ENCODE measurements at places on chromosomes 2 and 18. TPM values are rescaled to one million over a fixed set of nuclear protein-coding genes. Genes with fewer than 3 reads are reported as not detected.

GRCh38 chr2:158095912-158096311 is 5.8 kb upstream of the UPP2 start:
- no peak for DNase-seq

DNA sequence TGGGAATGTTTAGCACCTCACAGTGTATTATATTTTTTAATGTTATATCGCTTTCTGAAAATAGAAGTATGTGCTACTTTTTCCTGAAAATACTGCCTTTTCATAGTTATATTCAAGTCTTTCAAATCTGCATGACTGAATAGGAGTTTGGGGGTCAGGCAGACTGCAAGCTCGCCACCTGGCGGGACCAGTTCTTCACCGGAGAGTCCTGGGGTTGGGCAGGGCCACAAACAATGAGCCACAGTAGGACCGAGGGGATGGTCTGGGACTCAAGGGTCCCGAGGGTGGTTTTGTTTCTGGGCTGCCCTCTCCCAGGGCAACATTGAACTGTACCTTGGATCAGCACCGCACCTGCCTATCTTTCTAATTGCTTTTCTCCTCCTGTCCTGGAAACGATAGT is 70.6 kb downstream of the VWA3B start:
- DNase-seq, result no peak

DNA sequence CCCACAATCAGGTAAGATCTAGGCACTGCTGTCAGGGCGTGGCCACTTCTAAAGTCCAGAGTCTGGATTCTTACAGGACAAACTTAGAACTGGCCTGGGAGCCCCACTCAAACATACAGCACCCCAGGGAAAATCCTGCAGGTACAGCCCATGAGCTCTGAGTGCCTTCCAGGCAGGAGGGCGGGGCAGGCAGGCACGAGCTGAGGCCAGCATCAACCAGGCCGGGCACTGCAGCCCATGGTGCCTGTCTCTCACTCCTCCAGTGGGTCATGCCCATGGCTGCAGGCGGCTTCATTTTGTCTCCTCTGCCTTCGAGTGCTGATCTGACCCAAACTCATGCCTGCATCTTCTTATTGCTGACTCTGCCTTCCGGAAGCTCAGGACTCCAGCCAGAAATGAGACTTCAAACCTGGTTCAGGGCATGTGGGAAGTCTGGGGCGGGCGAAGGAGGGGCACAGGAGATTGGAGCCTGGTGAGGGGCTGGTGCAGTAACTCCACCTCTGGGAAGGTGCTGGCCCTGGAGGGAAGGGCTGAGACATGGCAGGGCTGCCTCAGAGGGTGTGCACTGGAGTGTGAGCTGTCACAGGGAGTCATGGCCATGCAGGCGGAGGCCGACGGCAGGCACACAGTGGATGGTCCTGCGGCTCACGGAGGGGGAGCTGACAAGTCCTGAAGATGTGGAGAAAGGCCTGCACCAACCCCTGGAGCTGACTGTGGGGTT is 40.5 kb downstream of the HS6ST1 start:
- peak; percentile 42 for DNase-seq

DNA sequence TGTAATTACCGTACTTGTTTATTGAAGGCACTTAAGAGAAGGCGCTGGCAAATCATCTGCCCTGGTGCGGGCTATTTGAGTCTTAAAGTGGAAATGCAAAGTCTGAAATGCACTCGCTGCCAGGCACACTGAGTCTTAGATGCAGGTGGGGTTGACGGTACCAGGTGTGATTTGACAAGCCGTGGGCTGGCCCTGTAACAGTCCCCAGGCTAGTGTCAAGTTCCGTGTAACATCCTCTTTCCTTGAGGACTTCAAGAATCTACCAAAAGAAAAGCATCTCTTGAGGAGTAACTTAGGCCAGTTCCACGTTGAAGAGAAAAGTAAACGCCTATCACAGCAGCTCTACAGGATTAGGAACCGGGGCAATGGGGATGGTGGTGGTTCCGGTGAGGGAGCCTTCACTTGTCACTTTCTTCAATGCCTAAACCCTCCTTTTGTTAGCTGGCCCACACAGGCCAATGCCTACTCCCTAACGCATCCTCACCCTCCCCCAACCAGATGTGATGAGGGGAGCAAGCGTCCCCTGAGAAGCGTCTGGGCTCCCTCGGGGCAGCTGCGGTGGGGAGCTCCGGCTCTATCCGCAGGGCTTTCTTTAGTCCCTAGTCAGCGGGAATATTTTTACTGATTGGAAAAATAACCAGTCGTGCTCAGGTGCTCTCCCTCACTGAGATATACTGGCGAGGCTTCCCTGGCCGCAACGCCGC is 1.5 kb upstream of the UGP2 start:
- no peak for DNase-seq

DNA sequence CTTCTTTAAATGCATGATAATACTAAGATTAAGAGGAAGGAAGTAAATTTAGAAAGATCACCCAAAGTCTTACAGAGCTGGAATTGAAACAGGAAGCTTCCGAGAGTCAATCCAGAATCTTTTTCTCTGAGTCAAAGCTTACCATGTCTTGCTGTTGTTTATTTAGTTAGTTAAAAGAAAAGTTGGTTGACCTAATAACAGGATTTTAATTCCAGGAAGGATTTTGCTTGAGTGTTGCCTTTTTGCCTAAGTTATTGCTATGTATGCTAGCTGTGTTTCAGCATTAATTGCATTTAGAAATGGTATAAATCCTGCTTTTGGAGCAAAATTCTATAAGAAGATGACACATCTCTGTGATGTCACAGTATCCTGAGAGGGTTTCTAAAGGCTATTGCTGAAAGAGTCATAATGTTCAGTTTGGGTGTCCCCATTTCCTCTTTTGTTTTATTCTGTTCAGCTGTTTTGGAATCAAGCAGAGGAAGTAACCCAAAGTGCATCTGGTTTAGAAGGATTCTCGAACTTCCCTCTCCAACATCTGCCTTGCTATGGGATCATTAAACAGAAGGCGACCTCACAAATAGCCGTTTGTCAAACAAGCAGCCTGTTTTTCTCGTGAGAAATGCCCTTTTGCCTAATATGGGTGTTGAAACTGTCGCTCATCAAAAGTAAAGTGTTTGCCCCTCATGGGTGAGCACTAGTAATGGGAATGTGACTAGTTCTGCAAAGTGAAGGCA is 271.5 kb upstream of the MMADHC start:
- no peak for DNase-seq

- DNase-seq, result no peak
These were observed 9.8 kb downstream of the NR4A2 start for GRCh38 chr2:156322686-156323231.

DNA sequence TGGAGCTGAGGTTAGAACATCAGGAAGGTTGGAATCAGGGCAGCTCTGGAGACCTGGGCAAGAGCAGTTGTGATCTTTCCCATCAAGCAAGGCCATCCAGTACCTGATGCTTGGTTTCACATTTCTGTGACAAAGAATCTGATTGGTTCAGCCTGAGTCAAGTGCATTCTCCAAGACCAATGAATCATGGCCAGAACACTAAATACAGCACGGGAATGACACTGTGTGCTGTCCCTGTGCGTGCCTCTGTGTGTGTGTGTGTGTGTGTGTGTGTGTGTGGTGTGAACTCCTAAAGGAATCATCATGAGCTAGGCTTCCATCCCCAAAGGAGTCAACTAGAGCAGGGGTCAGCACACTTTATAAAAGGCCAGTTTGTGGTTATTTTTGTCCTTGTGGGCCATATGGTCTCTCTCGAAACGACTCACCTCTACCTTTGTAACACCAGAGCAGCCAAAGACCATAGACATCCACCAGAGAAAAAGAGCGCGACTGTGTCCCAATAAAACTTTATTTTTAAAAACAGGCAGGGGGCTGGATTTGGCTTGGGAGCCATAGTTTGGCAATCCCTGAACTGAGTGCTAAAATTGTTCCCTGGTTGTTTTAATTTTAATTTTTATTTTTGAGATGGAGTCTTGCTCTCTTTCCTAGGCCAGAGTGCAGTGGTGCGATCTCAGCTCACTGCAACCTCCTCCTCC is 99.7 kb downstream of the INHBB start:
- DNase-seq, result no peak

GRCh38 chr2:17051538-17051937 is 385.9 kb upstream of the CYRIA start:
- DNase-seq, result no peak

GRCh38 chr18:61765097-61765496 is 127.7 kb downstream of the RNF152 start:
- no peak for DNase-seq

GRCh38 chr2:196165016-196165415 is 6.4 kb downstream of the STK17B start:
- no peak for DNase-seq

DNA sequence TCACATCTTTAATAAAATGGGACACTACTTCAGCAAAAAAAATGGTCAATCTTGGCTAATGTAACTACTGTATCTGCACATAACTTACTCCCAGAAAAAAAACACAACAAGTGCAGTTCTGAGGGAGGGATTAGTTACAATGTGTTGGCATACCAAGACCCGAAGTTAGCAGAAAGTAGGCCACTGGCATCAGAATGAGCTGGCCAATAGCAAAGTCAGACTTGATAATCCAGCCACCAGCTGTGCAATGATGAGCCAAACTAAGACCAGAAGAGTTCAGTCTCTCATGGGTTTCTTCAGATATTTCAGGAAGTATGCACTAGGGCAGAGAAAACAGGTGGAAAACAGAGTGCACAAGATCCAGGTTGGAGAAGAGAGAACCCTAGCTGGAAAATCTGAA is 65.3 kb downstream of the OLA1 start:
- no peak for DNase-seq

DNA sequence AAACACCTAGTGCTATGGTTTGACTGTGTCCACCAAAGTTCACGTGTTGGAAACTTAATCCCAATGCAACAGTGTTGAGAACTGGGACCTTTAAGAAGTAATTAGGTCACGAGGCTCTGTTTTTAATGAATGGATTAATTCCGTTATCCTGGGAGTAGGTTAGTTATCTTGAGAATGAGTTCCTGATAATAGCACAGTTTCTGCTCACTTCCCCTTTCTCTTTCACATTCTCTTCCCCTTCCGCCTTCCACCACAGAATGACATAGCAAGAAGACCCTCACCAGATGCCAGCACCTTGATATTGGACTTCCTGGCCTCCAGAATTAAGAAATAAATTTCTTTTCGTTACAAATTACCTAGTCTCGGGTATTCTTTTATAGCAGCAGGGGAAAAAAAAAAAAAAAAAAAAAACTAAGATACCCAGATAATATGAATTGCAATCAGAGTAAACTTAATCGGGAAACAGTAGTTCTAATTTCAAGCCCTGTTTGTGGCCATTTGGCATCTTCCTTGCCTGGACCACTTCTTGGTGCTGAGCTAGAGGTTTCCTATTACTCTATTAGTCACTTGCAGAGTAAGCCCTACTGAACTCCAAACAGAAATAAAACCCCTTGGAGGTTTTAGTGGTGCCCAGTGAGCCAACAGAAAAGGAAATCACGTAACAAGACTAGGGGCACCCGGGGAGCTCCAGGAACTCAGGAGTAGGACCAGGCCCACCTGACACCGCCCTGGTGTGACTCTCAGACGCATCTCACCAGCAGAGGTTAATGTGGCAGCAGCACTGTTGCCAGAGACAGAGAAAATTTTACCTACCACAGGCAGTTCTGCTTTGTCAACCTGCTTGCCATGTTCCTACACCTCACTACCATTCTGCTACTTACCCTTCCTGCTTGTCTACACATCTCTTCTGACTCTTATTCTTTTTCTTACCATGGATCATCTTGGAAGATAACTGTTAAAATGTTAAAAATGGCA is 147.6 kb upstream of the CAB39 start:
- DNase-seq, result no peak

- no peak for DNase-seq
These were observed 21.4 kb downstream of the SMYD1 start for GRCh38 chr2:88088999-88089398.

DNA sequence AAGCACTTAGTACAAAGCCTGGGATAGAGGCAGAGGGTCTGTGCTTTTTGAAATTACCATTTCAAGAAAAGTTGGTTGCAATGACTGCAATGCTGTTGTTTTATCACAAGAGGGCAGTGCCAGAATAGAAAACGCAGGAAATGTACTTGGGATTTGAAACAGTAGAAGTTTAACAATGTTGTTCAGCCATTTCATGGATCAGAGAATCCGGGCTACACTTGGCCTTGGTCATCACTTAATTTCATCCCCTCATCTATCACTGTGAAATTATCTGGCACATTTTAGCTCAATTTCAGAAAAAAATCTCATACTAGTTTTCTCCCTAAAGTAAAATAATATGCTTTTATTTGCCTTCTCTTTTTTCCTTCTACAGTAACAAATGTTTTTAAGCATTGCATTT is 70.8 kb downstream of the RAPGEF4 start:
- DNase-seq, result no peak

- no peak for DNase-seq
These were observed 33.6 kb downstream of the MAL start for GRCh38 chr2:95058989-95059641.

DNA sequence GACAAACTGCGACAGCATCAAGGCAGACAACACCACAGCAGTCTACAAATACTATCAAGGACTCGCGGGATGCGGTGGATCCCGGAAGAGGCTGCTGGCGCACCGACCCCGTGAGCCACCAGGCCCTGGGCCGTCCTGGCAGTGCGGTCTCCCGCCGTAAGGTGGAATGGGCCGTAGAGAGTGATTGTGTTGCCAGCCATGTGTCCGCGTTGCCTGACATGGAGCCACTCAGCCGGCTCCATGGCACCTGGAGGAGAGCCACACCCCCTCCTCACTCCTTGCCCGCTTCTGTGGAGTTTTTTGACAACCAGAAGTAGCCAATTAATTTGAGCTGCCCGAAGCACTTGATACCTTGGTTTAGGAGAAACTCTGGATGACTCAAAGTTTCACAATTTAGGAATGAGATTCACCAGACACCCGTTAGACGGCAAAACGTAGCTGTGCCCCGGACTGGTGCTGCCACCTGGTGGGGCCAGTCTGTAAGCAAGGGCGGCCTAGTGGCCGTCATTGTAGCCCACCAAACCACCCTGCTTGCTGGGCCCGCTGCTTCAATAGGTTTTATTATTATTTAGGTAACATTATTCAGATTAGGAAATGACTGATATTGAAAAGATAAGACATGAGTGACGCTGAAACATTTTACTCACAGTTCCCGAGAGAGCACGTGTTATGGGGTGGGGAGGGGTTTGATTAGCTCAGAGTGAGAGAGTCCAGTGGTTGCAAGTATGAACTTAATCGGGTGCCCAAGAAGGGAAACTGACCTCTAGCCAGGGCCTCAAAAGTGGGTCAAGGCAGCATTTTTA is 10.2 kb upstream of the IMP4 start:
- peak; percentile 80 for DNase-seq

- no peak for DNase-seq
These were observed 12.1 kb downstream of the NEURL3 start for GRCh38 chr2:96493072-96493471.

Gene ADGRF3
- total RNA-seq, result 0.35 TPM

Gene DSG2
- 27.6 TPM for total RNA-seq

Gene KCNG2
- total RNA-seq, result 0.50 TPM

Gene TXNL4A
- total RNA-seq, result 78.7 TPM

Gene SULT1C3
- total RNA-seq, result not detected

Measured in lower lobe of right lung (tissue), 2 donors.